ENCODE measurements at places on chromosomes 1 and 21.

- DNase-seq: no peak
- no peaks in the 10 kb centered on the region for H3K27me3 ChIP-seq
- peaks cover 8% of the 10 kb centered on the region for H3K4me1 ChIP-seq
- peaks cover 1% of the 10 kb centered on the region for H3K36me3 ChIP-seq
- no peak overlapping the region for H3K27ac ChIP-seq
- H3K4me3 ChIP-seq: no peak overlapping the region
Observed at GRCh38 chr1:167263344-167263743, 42.7 kb downstream of the POU2F1 start.

DNA sequence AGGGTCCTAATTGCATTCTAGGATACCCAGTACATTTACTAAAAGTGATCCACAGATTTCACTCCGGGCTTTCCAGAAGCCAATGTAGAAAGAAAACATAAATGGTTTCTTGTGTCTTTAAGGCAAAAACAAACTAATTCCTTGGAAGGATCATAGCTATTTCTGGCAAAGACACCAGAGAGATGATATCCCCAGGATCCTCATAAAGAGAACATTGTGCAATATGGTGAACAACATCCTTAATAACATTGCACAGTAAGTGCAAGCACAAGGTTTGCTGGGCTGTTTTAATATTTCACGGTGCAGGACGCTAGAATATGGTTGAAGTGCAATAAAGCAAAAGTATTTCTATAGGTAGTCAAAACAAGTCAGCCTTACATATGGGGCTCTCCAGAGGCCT, 83.0 kb downstream of the NTPCR start:
- H3K27me3 ChIP-seq: no peaks in the 10 kb centered on the region
- no peaks in the 10 kb centered on the region for H3K4me1 ChIP-seq
- no peak for DNase-seq
- H3K4me3 ChIP-seq: no peak overlapping the region
- peaks cover 5% of the 10 kb centered on the region for H3K36me3 ChIP-seq

DNA sequence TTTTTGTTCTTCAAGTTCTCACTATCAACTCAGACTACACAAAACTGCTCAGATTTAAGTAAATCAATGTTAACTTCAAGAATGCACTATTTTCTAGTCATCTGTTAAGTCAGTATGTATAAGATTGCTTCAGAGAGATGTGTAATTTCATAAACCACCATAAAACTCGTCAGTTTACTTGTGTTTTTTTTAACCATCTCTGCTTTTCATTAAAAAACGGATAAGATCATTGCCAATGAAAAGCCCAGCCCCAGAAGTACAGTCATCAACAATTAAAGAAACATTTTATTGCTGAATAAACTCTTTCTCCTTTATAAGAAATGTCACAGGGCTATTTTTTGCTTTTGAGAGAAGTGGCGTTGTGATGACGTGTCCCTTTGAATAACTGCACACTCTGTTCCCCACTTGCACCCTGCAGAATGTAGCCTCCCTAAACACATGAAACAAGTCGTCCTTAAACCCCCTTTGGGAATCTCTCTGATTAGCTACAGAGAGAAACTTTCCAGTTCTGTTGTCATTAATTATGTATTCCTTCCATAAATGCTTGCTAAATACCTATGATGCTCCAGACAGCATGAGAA, 202.7 kb upstream of the FOXD3 start:
- H3K4me3 ChIP-seq: no peak overlapping the region
- H3K4me1 ChIP-seq: no peaks in the 10 kb centered on the region

DNA sequence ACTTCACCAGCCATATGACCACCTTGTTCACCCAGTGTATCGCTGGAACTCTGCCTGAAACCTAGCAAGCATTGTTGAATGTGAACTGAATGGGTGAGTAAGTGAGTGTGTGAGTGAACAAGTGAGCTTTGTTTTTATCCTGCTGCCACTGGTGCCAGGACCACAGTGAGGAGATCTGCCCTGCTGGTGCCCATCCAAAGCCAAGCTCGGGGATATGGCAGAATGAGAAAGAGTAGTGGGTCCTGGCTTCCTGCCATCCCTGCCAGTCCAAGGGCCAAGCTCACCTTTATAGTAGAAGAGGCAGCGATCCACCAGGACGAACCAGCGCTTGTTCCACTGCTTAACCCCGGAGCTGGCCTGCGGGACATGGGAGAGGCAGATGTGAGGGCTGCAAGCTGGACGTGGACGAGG, 53.4 kb upstream of the GOLT1A start:
- H3K4me3 ChIP-seq: no peak overlapping the region
- peaks cover 1% of the 10 kb centered on the region for H3K27me3 ChIP-seq
- H3K27ac ChIP-seq: no peak overlapping the region

- H3K36me3 ChIP-seq: peaks cover 11% of the 10 kb centered on the region
- DNase-seq: no peak
- H3K27ac ChIP-seq: no peak overlapping the region
- H3K27me3 ChIP-seq: no peaks in the 10 kb centered on the region
Observed at GRCh38 chr1:33344896-33345560, 24.1 kb upstream of the A3GALT2 start.

- peaks cover 1% of the 10 kb centered on the region for H3K36me3 ChIP-seq
- H3K27ac ChIP-seq: no peak overlapping the region
- H3K27me3 ChIP-seq: peaks cover 6% of the 10 kb centered on the region
- peaks cover 17% of the 10 kb centered on the region for H3K4me1 ChIP-seq
- DNase-seq: no peak
- H3K4me3 ChIP-seq: no peak overlapping the region
Observed at GRCh38 chr1:236507022-236507700, 16.6 kb upstream of the LGALS8 start.

- peak overlapping the region; percentile 73 for H3K4me3 ChIP-seq
- DNase-seq: peak; percentile 97
- H3K27me3 ChIP-seq: no peaks in the 10 kb centered on the region
- H3K27ac ChIP-seq: peak overlapping the region; percentile 98
- H3K4me1 ChIP-seq: peaks cover 75% of the 10 kb centered on the region
- H3K36me3 ChIP-seq: peaks cover 47% of the 10 kb centered on the region
Observed at GRCh38 chr1:203290261-203291089, 14.8 kb upstream of the BTG2 start.

DNA sequence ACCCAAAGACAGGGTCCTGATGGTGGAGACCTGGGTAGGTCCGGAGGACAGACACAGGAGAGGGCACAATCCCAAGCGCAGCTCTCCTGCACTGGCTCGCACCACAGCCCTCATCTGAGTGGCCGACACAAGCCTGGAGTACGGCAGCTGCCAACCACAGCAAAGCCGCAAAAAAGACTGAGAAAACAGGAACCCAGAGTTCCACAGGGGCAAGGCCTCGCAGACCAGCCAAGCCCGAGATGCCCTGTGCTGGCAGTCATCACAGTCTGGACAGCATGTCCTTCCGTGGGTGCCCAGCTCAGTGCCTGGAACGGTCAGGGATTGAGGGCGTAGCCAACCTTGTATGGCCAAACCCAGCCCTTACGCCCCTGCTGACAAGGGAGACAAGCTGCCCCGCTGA, 11.4 kb downstream of the ZBTB48 start:
- peak overlapping the region; percentile 25 for H3K27ac ChIP-seq
- peaks cover 30% of the 10 kb centered on the region for H3K36me3 ChIP-seq
- peaks cover 13% of the 10 kb centered on the region for H3K4me1 ChIP-seq
- H3K4me3 ChIP-seq: no peak overlapping the region

GRCh38 chr21:14947613-14948160, 117.1 kb downstream of the NRIP1 start:
- no peak overlapping the region for H3K27ac ChIP-seq
- no peaks in the 10 kb centered on the region for H3K36me3 ChIP-seq
- H3K4me1 ChIP-seq: no peaks in the 10 kb centered on the region
- DNase-seq: no peak
- H3K4me3 ChIP-seq: no peak overlapping the region

- no peaks in the 10 kb centered on the region for H3K4me1 ChIP-seq
- no peak for DNase-seq
- H3K4me3 ChIP-seq: no peak overlapping the region
- no peak overlapping the region for H3K27ac ChIP-seq
Observed at GRCh38 chr1:192766009-192766625, 42.7 kb upstream of the RGS2 start.

DNA sequence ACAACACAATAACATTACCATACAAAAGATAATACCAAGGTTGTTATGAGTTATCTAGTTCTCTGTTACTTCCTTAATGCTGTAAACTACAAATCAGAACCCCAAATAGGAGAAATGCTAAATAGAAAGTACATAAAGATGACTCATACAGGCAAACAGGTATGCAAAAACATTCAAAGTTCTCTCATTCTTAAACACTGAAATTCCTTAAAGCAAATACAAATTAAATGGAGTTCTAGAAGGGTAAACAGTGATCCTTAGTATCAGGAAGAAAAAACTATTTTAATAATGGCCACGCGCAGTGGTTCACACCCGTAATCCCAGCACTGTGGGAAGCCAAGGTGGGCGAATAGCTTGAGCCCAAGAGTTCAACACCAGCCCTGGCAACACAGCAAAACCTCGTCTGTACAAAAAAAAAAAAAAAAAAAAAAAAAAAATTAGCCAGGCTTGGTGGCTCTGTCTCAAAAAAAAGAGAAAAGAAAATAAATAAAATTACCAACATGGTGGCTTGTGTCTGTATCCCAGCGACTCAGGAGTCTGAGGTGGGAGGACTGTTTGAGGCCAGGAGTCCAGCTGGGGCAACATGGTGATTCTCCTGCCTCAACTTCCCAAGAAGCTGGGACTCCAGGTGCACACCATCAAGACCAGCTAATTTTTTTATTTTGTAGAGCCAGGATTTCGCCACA, 17.5 kb downstream of the FBXO42 start:
- no peak overlapping the region for H3K4me3 ChIP-seq
- DNase-seq: no peak
- no peak overlapping the region for H3K27ac ChIP-seq
- H3K27me3 ChIP-seq: no peaks in the 10 kb centered on the region

- H3K4me1 ChIP-seq: peaks cover 9% of the 10 kb centered on the region
- no peaks in the 10 kb centered on the region for H3K36me3 ChIP-seq
Observed at GRCh38 chr1:31418626-31419323, 5.8 kb downstream of the SERINC2 start.

- H3K4me3 ChIP-seq: no peak overlapping the region
- no peak overlapping the region for H3K27ac ChIP-seq
- H3K36me3 ChIP-seq: no peaks in the 10 kb centered on the region
Observed at GRCh38 chr1:112263042-112263441, 133.0 kb upstream of the CTTNBP2NL start.
